OCI-LY7 (cell line): ENCODE measurements at places on chromosomes 3 and 15. TPM values are rescaled to one million over a fixed set of nuclear protein-coding genes. Genes with fewer than 3 reads are reported as not detected.

DNA sequence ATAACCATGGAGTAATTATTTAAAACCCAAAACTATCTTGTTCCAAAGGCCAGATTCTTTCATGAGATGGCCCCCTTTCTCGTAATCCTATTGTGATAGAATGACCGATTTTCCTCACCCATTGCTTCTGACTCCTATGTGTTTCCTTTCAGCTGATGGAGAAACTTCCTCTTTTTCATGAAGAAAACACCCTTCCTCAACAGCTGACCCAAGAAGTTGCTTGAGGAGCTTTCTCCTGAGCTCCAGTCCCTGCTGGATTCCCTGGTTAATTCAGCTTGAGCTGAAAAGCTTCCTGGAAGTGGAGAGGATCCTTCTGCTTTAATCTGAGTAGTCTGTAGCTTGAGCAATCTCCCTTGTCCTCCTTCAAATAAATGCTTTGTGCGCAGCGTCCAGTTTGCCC, 75.0 kb downstream of the BFSP2 start:
- peak; percentile 48 for DNase-seq

- DNase-seq, result no peak
These were observed 115.9 kb downstream of the EEFSEC start for GRCh38 chr3:128269006-128269775.

GRCh38 chr3:32457971-32458471, 44.6 kb downstream of the CMTM6 start:
- DNase-seq, result peak; percentile 53

DNA sequence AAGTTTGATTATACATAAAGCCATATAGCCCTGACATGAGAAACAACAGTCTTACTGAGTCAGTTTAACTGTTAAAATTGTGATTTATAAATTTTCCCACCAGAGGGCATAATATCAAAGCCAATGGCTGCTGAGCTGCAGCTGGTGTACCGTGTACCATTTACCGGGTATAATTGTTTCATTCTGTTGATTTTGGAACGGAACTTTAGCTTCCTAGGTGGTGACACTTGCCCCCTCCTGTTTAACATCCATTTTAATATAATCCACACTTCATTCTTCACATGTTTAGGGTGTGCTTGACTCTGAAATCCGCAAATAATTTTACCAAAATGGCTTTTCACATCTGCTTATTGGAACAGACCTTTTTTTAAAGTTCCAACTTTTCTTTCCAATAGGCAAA, 72.8 kb downstream of the SLC9A9 start:
- peak; percentile 54 for DNase-seq

DNA sequence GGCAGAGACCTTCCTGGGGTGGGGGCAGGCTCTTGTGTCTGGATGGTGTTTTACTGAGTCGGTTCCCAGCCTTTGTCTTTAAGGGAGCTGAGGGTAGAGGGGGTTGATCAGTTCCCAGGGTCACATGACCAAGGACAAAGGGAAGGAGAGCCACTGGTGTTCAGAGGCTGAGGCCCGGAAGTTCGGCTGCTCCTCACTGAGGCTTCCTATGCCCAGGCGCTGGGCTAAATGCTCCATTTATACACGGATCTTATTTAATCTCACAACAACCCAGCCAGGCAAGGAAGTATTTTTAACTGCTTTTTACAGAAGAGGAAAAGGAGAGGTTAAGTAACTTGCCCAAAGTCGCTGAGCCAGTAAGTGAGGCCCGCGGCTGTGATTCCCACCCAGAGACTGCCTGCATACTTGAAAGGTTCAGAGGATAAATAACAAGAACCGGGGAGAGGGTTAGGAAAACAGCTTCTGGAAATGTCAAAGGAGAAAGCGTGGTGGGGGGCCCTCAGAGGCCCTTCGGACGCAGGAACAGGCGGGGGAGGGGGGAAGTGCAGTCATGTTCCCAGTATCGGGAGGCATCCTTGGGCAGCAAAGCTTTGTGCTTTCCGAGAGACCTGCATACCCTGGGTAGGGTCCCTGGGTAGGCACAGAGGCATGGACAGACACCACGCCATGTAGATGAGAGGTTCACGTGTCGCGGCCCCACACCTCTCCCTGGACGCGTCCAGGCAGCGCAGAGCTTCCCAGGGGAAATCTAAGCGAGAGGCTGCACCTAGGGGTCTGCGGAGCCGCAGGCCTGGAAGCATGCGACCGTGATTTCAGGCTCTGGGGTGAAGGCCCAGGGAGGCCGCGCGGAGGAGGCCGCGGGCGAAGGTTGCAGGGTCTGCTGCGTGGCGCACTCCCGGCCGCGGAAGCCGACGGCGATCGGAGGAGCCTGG, 21.3 kb downstream of the EPHB3 start:
- DNase-seq, result no peak

- DNase-seq, result no peak
These were observed 35.5 kb downstream of the LEO1 start for GRCh38 chr15:51936105-51936478.

- DNase-seq, result peak; percentile 35
These were observed 2.7 kb downstream of the MSL2 start for GRCh38 chr3:136193278-136194054.

DNA sequence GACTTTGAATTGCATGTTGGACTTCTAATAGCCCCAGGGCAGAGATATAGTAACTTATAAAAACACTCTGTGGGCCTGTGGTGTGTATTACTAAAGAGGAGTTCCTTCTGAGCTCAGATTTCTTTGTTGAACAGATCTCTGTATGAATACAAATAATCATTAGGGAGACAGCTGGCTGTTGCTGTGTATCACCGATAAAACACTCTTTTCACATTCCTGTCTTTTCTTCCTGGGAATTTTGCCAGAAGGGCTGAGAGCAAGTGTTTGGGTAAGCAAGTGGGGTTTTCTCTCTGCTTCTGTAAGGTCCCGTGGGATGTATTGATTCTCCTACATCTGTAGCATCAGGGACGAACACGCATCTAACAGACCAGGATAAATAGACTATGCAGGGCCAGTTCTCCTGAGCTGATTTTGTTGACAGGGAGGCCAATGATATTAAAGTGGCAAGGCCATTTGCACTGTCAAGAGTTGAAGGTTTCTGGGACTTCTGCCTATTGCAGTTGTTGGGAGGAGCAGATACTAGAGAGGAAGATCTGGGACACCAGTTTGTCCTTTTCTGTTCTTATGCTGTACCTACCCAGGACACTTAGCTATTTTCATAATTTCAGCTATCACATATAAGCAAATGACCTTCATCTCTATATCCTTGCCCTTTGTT, 225.9 kb upstream of the CD96 start:
- no peak for DNase-seq

DNA sequence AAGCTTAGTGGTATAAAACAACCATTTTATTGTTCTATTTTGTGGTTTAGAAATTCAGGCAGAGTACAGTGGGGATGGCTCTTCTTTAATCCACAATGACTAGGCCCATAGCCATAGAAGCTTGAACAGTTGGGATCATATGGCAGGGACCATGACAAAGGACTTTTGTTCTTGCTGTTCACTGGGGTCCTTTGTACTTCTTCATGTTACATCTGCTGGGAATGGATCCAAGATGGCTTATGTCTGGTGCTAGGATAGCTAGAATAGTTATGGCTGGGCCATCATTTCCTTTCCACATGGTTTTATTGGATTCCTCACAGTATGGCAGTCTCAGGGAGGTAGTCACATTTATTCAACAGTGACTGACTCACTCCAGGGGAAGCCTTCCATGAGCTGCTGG, 427.9 kb upstream of the AGTR1 start:
- DNase-seq, result no peak

- DNase-seq, result no peak
These were observed 1.9 kb upstream of the IFRD2 start for GRCh38 chr3:50294089-50294488.

GRCh38 chr3:124250053-124250452, 258.1 kb upstream of the ROPN1 start:
- DNase-seq, result no peak

DNA sequence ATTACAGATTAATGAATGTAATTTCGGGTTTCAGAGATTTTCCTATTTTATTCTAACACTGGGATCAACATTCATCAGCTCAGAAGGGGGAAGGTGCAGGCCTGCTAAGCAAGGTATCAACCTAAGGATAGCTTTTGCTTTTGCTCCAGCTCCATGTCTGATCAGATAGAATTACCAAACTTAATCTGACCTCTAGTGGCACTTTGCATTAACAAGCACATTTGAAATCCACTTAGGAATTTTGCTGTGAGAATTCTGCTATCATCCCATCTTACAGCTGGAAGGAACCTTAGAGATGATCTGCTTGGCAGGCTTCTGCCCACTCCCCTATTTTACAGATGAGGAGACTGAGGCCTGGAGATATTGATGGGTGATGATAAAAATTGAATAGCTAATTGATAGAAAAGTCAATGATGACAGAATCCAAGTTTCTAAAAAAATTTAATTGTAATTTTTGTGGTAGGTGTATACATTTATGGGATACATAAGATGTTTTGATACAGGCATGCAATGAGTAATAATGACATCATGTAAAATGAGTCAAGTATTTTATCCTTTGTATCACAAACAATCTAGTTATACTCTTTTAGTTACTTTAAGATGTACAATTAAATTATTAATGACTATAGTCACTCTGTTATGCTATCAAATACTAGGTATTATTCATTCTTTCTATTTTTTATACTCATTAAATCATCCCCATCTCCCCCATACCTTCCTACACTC, 209.2 kb upstream of the ZPLD1 start:
- DNase-seq, result peak; percentile 61

DNA sequence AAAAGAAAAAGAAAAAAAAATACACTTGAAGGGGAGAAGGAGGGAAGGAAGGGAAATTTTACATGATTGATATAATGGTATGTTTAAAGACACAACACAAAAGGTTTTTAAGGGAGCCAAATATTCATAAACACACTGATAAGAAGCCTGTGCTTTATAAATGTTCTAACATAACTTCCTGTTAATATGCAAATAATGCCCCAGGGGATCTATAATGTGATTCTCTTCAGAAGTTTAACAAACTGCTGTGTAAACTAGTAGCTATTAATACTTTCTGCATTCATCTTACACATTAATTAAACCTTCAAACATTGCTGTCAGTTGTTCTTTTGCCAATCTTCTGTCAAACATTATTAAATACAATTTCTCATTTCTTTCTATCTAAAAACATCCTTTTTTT, 231.6 kb downstream of the TJP1 start:
- no peak for DNase-seq

DNA sequence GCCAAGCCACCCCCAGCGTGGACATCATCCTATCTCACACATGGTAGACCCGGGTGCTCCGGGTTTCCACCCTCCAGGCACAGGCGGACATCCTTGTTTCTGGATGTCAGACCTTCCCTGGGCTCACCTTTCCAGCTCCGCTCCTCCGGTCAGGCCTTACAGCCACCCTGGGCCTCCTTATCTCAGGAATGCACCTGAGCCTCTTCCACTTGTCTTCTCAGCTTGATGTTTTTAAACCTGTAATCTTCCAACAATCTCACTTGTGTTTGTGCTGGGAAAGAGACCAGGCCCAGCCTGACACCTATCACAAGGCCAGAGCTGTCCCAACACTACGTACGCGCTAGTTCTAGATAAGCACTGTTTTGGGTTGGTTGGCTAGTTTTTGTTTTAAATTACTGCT, 53.9 kb downstream of the NIPA2 start:
- DNase-seq, result no peak

DNA sequence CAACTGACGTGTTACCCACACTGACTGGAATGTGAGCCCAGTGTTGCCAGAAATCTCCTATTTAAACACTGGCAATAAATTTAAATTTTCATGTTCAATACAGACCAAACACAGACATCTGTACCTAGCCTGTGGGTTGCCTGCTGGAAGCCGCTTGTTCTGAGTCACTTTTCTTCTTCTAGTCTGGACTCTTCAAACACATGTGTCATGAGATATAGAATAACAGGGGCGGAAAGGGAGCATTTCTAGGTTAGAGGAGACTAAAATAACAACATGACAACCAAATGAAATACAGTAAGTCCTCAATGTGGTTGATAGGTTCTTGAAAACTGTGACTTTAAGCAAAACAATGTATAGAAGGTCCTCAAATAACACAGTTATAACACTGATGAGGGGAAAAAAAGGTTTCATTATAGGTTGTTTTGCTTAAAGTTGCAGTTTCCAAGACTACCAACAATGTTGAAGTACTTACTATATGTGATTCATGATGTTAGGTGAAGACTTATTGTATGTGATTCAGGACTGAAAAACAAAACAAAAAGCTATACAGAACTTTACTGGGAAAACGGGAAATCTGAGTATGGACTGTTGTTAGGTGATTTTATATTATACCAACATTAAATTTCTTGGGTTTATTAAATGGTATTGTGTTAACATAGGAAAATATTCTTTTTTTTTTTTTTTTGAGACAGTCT, 63.1 kb downstream of the PRKAR2A start:
- DNase-seq, result no peak

- no peak for DNase-seq
These were observed 99.1 kb downstream of the SLC49A4 start for GRCh38 chr3:122893754-122894668.

DNA sequence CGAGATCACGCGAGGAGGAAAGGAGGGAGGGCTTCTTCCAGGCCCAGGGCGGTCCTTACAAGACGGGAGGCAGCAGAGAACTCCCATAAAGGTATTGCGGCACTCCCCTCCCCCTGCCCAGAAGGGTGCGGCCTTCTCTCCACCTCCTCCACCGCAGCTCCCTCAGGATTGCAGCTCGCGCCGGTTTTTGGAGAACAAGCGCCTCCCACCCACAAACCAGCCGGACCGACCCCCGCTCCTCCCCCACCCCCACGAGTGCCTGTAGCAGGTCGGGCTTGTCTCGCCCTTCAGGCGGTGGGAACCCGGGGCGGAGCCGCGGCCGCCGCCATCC, 1.1 kb upstream of the SETD5 start:
- peak; percentile 89 for DNase-seq

DNA sequence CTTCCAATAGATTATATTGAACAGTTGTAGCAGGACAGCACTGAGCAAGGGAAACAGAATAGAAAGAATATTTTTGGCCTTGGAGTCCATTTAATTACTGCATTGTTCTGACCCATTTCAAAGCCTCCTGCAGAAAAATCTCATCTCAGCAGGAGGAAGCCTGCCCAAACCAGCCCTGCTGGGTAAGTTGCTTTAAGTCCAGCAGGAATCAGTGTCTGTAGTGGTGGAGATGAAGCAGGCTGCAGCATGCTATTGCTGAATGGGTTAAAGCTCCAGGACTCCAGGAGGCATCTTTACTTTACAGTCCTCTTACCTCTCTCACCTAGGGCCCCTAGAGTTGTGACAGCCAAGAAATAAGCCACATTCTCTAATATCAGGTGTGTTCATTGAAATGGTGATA, 380.3 kb upstream of the THBS1 start:
- no peak for DNase-seq

DNA sequence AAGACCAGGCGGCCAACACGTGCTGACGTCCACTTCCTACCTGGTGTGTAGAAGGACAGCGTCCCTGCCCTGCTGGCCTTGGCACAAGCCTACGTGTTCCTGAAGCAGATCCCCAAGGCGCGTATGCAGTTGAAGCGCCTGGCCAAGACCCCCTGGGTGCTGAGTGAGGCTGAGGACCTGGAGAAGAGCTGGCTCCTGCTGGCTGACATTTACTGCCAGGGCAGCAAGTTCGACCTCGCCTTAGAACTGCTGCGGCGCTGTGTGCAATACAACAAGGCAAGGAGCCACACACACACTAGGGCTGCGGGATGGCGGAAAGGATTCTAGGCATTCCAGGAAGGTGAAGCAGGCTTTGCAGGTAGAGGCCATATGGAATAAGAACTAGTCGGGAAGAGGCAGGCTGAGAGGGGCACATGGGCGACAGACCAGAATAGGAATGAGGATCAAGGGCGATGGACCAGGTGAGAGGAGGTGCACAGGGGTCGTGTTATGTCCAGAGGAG, 15.9 kb downstream of the CSRNP1 start:
- no peak for DNase-seq

Gene IL20RB
- total RNA-seq, result 2.4 and 3.1 TPM in 2 replicates

Gene CPN2
- total RNA-seq, result not detected in 2 replicates

Gene VPS18
- 26.4 and 30.7 TPM in 2 replicates for total RNA-seq

Gene BNC1
- not detected in 2 replicates for total RNA-seq

Gene FEZF2
- not detected in 2 replicates for total RNA-seq

Gene ILDR1
- total RNA-seq, result 2.5 and 2.6 TPM in 2 replicates
